GM04503 (cell line): ENCODE measurements at places on chromosomes 7 and 10.

GRCh38 chr10:111200505-111201186 lies 123.8 kb downstream of the ADRA2A start:
- DNase-seq = no peak

DNA sequence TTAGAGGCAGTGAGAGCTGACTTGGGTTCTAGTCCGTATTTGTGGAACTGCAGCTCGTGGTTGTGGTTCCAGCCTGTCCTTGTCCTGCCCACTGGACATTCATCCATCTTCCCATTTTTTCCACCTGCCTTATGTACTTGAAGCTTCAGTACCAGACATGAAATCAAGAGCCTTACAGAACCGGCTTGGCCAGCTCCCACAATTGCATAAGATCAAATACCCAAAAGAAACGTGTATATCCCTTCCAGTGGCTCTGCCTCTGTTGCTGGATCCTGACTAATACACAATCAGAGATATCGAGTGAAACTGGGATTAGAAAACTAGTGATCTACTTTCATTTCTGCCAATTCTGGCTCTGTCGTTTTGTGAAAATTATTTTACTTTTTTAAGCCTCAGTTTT lies 23.8 kb upstream of the LIPA start:
- DNase-seq = no peak

- DNase-seq = no peak
Observed at GRCh38 chr10:97121041-97121440, 64.7 kb downstream of the SLIT1 start.

- DNase-seq = peak; percentile 80
Observed at GRCh38 chr7:84548366-84549365, 354.1 kb upstream of the SEMA3A start.

DNA sequence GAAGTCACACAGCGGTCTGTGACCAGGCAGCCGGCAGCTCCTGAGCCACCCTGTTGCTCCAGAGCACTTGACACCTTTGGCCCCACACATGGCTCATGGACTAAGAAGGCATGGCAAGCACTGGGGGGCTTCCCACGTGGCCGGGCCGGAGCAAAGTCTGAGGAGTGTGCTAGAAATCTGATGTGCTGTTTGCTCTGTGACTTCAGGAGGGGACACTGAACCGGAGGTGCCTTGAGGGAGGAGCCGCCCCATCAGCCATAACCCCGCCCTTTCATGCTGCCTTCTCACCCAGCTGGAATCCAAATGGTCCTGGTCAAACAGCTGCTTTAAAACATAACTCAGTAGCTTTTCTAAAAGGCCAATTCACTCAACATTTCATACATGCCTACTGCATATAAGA lies 33.5 kb downstream of the PROSER2 start:
- no peak for DNase-seq
